Suprapubic skin (tissue), 4 donors: ENCODE measurements at places on chromosomes 16 and 17. TPM values are rescaled to one million over a fixed set of nuclear protein-coding genes. Genes with fewer than 3 reads are reported as not detected.

The MARVELD3 gene
- total RNA-seq: 6.3 TPM

- H3K27me3 ChIP-seq: no peaks in the 10 kb centered on the region
- H3K4me3 ChIP-seq: peak overlapping the region; percentile 12
- H3K36me3 ChIP-seq: peaks cover 5% of the 10 kb centered on the region
Observed at GRCh38 chr16:2500918-2501750, 12.6 kb upstream of the ATP6V0C start.

DNA sequence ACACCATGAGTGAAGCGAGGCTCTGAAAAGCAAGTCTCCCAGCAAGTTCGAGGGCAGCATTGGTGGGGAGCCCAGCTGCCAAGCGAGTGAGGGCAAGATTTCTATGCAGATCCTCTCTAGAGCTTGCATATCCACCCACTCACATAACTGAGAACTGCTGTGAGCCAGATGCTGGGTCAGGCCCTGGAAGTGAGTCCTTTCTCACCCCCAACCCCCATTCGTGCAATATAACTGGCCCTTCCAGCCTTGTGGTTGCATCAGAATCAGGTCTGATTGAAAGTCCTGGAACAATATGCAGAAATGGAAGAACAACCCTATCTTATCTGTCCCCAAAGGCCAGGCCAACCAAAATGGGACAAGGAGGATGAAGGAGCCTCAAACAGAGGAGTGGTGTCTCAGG, 146.6 kb downstream of the IRX5 start:
- H3K4me1 ChIP-seq: no peaks in the 10 kb centered on the region
- no peak overlapping the region for H3K4me3 ChIP-seq
- H3K36me3 ChIP-seq: no peaks in the 10 kb centered on the region
- H3K27ac ChIP-seq: no peak overlapping the region
- DNase-seq: no peak
- no peaks in the 10 kb centered on the region for H3K27me3 ChIP-seq

- no peaks in the 10 kb centered on the region for H3K36me3 ChIP-seq
- no peak for DNase-seq
- H3K4me3 ChIP-seq: peak overlapping the region; percentile 22
- peaks cover 34% of the 10 kb centered on the region for H3K4me1 ChIP-seq
- no peaks in the 10 kb centered on the region for H3K27me3 ChIP-seq
Observed at GRCh38 chr16:23132775-23133463, 16.3 kb downstream of the USP31 start.

DNA sequence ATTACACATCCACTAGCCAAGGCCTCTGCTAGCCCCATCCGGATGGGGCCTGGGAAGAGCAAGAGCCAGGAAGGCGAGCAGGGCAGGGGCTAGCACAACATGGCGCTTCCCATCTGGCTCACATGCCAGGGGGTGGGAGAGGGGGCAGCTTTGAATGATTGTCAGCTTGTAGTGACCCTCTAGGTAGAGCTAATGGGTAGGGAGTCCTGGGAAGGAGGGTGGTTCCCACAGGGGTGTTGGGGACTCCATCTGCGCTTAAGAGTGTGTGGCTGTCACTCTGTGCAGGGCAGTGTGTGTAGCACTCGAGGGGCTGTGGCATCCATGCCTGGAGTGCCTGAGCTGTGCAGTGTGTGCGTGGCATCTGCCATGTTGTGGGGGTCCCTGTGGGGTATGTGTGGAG, 24.5 kb downstream of the ARHGAP23 start:
- no peaks in the 10 kb centered on the region for H3K27me3 ChIP-seq
- no peak for DNase-seq

The ADGRG1 gene
- total RNA-seq: 107 TPM

GRCh38 chr17:70232466-70232865, 63.1 kb downstream of the KCNJ2 start:
- H3K36me3 ChIP-seq: no peaks in the 10 kb centered on the region
- H3K27ac ChIP-seq: no peak overlapping the region
- no peak for DNase-seq
- H3K4me3 ChIP-seq: no peak overlapping the region
- H3K27me3 ChIP-seq: no peaks in the 10 kb centered on the region

DNA sequence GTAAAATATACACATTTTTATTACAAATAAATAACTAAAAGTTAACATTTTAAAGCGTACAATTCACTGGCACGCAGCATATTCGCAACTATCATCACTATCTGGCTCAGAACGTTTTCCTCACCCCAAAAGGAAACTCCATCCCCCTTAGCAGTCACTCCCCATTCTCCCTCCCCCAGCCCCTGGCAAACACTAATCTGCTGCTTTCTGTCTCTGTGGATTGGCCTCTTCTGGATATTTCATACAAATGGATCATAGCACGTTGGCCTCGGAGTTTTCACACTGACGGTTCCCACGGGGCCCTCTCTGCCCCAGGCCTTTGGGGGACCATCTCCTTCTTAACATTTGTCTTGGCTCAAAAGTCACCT, 64.6 kb downstream of the RTN4RL1 start:
- DNase-seq: no peak
- no peak overlapping the region for H3K4me3 ChIP-seq
- no peaks in the 10 kb centered on the region for H3K36me3 ChIP-seq
- H3K27ac ChIP-seq: no peak overlapping the region

DNA sequence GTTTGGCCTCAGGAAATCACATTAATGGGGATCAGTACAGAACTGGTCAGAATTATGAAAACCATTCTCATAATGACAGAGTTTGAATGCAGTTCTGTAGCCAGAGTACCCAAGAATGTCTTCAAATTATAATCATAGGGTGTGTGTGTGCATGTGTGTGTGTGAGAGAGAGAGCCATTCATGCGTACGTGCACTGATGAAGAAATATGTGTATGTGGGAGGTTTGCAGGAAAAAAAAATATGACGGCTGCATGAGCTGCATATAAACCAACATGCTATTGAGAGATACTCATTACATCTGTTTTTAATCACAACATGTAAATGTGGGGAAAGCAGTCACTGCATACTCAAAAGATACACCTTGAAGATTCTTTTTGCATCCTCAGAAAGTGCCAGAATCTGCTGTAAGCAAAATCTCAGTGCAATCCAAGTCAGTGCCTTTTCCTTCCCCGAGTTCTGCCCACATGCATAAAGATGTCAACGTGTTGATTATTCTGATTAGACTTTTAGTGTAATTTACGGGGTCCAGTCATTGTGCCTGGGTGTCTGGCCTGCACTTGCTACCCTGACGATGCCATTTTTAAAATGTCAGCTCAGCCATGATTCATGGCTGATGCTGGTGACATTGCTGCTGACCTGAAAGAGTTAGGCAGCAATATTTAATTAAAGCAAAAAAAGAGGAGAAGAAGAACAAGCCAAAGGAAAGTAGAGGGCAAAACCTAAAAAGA, 378.7 kb upstream of the ZFHX3 start:
- H3K27me3 ChIP-seq: no peaks in the 10 kb centered on the region
- H3K4me3 ChIP-seq: no peak overlapping the region

DNA sequence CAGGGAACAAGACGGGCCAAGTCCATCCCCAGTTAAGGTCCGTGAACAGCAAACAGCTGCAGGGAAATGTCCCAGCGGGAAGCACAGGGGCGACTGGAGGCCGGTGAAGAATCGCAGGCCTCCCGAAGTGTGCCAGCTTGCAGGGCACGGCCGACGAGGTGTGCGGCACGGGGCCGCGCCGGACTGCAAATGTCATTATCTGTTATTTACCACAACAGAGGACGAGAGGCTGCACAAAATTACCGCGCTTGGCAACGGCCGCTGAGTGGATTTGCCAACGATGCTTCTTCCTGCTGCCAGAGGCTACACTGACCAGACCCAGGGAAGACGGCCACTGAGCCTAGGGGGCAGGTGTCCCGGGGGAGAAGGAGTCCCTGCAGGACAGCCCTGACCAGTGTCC, 53.1 kb downstream of the RPH3AL start:
- H3K27ac ChIP-seq: no peak overlapping the region
- H3K4me1 ChIP-seq: no peaks in the 10 kb centered on the region
- DNase-seq: no peak
- no peak overlapping the region for H3K4me3 ChIP-seq

GRCh38 chr17:77097631-77098180, 43.1 kb upstream of the SEC14L1 start:
- no peaks in the 10 kb centered on the region for H3K27me3 ChIP-seq
- no peak overlapping the region for H3K4me3 ChIP-seq
- H3K36me3 ChIP-seq: peaks cover 28% of the 10 kb centered on the region
- DNase-seq: no peak

GRCh38 chr16:2710711-2711231, 9.3 kb downstream of the PRSS27 start:
- H3K36me3 ChIP-seq: peaks cover 40% of the 10 kb centered on the region
- no peak overlapping the region for H3K27ac ChIP-seq
- peaks cover under 1% of the 10 kb centered on the region for H3K27me3 ChIP-seq

GRCh38 chr17:73643001-73643851, 1.0 kb downstream of the SDK2 start:
- peaks cover 34% of the 10 kb centered on the region for H3K4me1 ChIP-seq
- no peaks in the 10 kb centered on the region for H3K36me3 ChIP-seq
- H3K27ac ChIP-seq: no peak overlapping the region
- DNase-seq: peak; percentile 77
- peaks cover 86% of the 10 kb centered on the region for H3K27me3 ChIP-seq

- H3K4me1 ChIP-seq: no peaks in the 10 kb centered on the region
- no peaks in the 10 kb centered on the region for H3K27me3 ChIP-seq
- no peak overlapping the region for H3K4me3 ChIP-seq
Observed at GRCh38 chr16:80946481-80946880, 60.2 kb downstream of the CMC2 start.
